Natural killer cell (primary cell): ENCODE measurements at places on chromosomes 1 and 21.

DNA sequence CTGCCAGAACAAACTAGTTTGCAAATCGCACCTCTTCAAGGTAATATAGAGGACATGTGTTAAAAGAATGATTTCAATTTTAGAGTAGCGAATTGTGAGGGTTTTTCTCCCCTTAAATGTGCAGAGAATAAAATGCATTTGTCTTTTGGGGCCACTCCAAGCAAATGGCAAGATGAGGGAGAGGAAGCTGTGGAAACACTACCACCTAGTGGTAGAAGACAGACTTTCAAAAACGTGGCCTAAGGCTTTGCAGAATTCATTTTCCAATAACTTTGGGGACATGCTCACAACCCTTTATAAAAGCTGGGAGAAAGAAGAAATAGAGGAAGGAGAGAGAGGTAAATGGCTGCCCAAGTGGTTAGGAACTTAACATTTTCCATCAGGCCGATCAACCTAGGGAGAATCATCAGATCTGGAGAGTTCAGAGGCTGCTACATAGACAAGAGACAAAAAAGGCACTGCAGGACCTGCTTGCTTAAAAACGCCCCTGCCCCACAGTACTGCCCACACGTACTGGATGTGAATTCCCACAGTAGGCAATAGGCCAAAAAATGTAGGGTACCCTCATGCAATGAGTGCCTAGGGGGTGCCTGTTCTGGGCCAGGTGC is 15.7 kb upstream of the RCAN1 start:
- no peak for DNase-seq

DNA sequence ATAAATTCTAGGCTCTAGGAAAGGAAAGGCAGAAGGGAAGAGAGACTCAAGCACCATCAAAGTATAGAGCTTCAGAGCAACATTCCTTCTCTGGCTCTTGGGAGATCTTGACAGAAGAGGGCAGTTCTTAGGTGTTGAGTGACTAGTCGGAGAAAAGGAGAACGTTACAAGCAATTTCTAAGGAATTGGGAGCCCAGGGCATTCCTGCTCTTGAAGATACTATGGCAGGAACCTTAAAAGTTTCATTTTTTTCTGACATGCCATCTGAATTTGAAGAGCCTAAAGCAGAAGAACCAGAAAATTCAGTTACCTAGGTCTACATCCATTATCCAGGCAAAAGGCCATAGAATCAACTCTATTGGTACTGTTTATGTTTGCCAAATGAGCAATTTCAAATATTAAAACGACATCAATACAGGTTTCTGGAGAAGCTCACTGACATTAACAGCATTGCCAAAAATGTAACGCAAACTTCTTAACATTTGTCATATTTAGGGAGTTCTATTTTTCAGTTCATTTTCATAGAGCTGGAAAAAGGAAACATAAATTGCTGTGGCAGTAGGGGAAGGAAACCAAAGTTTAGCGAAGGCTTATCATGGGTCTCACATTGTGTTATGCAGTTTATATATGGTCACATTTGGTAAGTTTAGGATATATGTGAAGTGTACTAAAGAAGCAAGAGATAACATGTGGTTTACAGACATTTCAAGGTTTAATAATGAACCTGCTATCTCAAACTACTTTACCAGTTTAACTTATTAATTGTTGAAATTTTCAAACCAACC is 210.1 kb upstream of the NRIP1 start:
- DNase-seq = no peak

- DNase-seq = no peak
Observed at GRCh38 chr1:844472-845026, 79.2 kb upstream of the SAMD11 start.

- no peak for DNase-seq
Observed at GRCh38 chr1:57112148-57112547, 146.3 kb upstream of the C8B start.

DNA sequence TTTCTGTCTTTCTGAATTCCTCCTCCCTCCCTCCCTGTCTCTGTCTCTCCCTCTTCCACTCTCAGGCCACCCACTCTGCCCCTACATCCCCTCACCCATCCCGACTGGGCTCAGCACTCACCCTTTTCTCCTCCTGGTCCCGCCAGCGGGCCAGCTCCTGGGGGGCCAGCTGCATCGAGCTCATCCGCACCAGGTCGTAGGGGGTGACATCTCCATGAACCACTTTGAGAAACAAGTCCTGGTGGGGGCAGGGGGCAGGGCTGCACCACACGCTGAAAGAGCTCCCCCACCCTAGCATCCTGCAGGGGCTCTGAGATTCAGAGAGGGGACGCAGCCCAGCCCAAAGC is 17.8 kb downstream of the SPOCD1 start:
- no peak for DNase-seq

- DNase-seq = no peak
Observed at GRCh38 chr1:95956215-95956614, 722.2 kb downstream of the RWDD3 start.

- DNase-seq = no peak
Observed at GRCh38 chr1:55285834-55286233, 70.7 kb upstream of the USP24 start.

GRCh38 chr1:200311256-200311655 is 98.6 kb downstream of the ZNF281 start:
- no peak for DNase-seq

DNA sequence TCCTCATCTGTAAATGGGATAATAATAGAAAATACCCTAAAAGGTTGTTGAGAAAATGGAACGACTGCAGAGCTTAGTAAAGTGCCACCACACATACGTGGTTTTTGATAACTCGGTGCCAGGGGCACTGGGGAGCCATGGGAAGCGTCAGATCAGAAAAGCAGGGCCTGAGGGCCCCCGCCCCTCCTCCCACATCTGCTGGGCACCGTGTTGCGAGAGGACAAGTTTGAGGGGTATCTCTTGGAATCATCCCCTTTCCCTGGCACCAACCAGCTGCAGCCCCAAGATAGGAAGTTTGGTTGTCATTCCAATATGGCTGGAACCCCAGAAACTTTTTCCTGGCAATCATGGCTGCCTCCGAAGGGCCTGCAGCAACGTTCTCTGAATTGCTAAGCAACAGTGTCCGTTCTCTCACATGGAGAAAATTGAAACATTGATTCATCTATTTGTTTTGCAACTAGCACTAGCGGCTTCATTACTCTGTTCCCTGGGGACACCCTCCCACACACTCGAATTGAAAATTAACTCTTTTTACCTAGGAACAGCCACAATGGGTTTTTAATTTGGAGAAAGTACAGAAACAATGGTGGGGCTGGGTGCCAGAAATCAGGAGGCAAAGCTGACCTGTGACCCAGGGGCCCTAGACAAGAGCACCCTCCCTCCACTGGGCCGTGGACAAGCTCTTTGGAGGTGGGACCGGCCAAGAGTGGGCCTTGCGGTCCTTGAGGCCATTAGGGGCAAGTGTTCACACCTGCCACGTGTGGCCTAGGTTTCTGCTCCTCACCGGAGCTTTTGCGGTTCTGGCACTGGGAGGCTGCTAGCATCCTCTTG is 190.0 kb upstream of the VAMP3 start:
- no peak for DNase-seq

DNA sequence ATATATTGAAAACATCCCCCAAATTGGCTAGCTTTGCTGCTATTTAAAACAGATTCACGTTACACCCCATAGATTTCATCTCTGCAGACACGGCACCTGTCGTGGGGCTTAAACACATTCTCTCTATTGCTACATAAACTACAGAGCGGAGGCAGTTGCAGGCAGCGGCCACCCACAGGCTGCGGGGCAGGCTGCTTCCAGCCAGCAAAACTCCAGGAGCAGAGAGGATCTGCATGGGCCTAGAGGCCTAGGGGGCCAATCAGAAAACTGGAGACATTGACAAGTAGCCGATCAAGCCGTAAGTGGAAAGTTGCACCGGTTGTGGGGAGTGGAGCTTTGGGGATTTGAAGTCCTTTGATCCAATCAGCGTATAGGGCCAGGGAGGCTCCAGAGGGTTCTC is 129.0 kb upstream of the KLHDC7A start:
- no peak for DNase-seq

DNA sequence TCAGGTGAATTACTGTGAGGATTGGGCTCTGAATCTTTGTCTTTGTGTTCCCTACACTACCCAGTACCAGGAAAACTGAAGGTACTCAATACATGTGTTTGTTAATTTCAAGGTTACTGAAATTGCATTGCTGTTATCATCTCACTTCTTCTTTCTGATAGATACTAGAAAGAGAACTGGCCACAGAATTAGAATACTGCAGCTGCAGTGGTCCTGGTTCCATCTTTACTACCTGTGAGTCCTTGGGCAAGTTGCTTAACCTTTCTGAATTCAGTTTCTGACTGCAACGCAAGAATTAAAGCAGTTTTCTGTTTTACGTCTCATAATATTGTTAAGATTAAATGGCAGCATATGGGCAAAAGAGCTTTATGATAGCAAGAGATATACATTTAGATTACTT is 263.5 kb downstream of the LMO4 start:
- DNase-seq = no peak

DNA sequence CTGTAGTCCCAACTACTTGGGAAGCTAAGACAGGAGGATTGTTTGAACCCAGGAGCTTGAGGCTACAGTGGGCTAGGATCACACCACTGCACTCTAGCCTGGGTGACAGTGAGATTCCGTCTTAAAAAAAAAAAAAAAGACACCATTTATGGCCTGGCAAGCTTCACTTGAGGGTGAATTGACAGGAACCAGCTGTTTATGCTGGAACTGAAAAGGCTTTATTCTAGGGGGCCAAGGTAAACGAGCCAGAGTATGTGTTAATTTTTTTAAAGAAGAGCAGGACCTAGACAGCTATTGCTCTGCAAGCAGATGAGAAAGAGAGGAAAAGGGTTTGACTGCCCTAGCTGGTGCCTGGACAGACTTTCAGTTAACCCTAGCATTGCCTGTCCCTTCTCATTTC is 37.0 kb downstream of the S100A6 start:
- DNase-seq = no peak

DNA sequence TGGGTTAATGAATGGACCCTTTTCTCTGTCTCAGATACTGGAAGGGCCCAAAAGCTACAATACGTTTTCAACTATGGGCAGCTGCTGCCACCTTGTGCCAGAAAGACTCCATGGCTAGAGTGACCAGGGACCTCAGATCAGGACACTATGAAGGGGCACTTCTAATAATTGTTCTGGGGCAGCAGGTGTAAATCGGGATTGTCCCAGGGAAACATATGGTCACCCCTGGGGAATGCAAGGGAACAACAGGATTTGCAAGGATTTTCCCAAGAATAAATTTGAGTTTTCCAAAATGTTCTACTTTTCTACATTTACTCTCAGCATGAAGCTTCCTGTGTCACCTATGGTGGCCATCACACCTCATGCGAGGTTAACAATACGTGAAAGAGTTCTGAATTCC is 12.0 kb upstream of the FCAMR start:
- DNase-seq = peak; percentile 78

GRCh38 chr1:174726167-174726879 is 273.4 kb upstream of the CACYBP start:
- no peak for DNase-seq

DNA sequence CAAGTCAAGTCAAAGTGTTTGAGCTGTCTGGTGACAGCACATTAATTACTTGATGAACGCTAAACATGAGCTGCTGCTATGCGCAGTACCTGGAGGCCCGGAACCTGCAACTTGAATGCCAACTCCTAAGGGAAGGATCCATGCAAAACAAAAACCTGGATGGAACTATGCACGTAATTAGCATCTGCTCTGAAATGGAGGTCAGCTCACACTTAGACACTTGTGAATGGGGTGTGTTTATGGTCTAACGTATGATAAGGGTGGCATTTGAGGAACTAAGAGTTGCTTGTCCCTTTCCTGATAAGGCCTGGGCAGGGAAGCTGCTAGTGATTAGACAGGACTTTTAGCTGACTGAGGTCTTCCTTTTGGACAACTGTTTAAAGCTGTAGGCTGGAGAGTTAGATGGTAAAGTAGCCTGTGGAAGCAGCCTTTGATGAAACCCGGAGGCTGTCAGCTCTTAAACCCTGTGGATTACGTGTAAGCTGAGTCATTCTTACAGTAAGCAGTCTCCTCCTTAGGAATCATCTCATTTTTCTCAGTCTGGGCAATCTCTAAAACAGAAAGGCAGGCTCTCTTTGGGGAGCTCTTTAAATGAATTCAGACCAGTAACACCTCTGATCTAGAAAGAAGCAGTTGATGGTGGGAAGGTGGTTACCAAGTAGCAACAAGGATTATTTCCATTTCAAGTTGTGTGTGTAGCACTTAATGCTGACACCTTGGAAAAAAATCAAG is 6.8 kb downstream of the TENT5C start:
- DNase-seq = no peak

- DNase-seq = no peak
Observed at GRCh38 chr1:117561071-117561470, 44.8 kb upstream of the TENT5C start.

DNA sequence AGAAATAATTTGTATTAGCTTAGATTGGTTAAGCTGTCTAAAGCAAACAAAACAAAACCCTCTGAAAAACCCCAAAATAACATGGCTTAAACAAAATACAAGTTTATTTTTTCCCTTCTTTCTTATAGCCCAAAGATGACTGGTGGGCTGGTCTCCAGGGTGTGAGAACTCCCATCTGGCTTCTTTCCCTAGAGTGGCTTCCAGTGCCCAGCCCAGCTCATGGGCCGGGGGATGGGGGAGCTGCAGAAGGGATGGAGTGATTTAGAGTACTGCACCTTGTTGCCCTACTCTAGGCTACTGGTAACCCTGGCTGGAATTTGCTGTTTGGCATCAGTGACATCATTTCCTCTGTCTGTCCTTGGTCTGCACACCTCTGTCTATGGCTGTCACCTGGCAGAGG is 223.0 kb downstream of the PBX1 start:
- DNase-seq = no peak
